ENCODE measurements at places on chromosomes 3 and 15.

GRCh38 chr3:22292681-22293080 lies 541.7 kb upstream of the ZNF385D start:
- no peak for ATAC-seq

DNA sequence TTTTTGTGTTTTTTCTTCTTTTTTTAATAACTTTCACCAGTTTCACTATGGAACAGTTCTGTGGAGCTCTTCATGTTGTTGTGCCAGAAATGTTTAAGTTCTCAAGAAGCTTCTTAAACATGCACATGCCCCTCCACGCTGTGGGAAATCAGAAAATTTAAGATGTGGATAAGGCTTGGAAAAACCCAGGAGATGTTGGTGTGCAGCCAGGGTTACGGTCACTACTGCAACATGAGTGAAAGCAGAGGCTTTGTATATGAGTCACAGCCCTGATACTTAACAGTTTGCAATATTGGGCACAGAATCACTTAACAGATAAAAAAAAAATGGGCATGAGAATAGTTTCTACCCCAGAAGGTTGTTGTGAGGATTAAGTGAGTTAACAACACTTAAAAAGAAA lies 399.9 kb downstream of the LRTM1 start:
- ATAC-seq = no peak

GRCh38 chr3:155846119-155846518 lies 8.1 kb downstream of the SLC33A1 start:
- ATAC-seq = no peak

GRCh38 chr3:134419960-134420321 lies 45.7 kb upstream of the AMOTL2 start:
- no peak for ATAC-seq

GRCh38 chr15:67548236-67548852 lies 5.8 kb downstream of the MAP2K5 start:
- peak; percentile 77 for ATAC-seq
